ENCODE measurements at places on chromosomes 4 and X.

DNA sequence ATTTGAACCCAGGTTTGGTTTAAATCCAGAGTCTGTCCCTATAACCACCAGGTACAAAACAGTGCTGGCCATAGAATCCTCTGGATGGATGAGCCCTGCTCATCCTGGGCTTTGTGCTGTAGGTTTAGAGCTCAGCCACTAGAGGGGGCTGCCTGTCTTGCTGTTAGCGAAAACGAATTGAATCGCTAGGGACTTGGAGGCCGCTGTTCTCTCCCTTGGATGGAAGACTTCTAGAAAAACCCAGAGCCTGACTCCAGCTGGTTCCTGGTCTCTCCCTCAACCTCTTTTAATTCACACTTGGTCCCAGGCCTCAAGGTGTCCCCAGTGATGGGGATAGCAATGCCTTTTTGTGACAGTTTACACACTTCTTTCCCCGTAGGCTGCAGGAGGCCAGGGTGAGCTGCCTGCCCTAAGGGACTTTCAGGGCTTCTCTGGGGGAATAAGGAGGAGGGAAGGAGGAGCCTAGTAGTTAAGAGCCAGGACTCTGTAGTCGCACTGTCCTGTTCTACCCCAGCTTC is 8.7 kb downstream of the RIPPLY1 start:
- peak; percentile 22 for DNase-seq

GRCh38 chrX:103730147-103730795 is 19.6 kb downstream of the TMEM31 start:
- DNase-seq = no peak

DNA sequence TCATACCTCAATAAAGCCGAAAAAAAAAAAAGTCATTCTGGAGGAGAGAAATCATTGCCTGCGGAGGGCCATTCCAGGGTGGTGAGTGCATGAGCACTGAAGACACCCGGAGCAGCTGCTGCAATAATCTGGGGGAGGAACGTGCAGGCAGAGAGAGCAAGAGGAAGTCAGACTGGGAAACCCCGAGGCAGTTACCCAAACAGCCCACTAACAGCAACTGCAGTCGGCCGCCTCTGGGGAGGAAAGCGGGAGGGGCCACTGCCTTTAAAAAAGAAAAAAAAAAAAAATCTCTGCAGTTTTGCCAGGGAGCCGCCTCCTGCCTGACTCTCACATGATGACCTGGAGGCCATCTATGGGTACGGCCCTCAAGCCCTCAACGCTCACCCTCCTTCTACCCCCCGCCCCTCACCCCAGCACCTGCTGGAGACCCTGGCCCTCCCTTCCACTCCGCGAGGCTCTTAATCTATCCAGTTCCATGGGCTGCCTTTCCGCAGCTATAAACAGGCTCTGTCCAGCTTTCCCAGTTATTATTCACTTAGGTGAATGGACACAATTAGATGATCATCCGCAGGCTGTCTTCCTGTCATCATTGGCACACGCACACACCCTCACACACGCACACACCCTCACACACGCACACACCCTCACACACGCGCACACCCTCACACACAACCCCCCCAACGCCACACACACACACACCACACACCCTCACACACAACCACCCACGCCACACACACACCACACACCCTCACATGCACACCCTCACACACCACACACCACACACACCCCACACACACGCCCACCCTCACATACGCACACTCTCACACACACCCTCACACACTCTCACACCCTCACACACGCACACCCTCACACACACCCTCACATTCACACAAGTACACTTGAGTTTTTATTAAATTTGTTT is 3.4 kb upstream of the AVPR2 start:
- DNase-seq = peak; percentile 37

DNA sequence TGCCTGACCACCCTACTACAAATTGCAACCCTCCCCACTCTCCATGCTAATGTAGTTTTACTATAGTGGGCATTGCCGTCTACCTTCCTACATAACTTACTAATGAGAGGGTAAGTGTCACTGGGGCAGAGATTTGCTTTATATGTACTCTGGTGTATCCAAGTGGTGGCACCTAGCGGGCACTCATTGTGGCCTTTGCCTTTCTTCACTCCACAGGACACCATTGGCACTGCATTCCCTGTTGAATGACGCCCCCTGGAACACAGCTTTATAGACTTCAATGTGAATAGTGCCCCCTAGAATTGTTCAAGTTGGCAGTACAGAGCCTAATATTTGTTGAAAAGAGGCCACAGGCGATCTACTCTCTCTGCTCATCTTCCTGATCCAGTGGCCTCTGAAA is 215.8 kb downstream of the MID1IP1 start:
- no peak for DNase-seq

- DNase-seq = no peak
Measured at GRCh38 chrX:45715748-45716147, 515.1 kb upstream of the DIPK2B start.

DNA sequence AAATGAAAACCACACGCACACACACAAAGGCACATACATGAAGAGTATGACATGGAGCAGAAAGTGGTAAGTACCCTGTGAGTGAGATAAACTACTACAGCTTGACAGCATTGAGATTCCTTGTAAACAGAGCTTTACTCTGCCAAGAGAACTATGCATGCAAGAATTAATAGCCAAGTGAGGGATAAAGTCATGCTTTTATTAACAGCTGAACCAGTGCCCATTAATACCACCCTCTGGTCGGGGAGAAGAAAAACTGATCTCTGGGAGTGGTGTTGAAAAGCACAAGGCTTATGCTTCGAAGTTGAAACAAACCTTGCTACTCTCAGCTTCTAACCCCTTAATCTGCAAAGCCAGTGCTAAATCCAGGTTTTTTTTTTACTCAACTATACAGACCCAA is 95.9 kb upstream of the C1QTNF7 start:
- no peak for DNase-seq

- DNase-seq = no peak
Measured at GRCh38 chrX:27336466-27337091, 126.6 kb downstream of the PPP4R3C start.

DNA sequence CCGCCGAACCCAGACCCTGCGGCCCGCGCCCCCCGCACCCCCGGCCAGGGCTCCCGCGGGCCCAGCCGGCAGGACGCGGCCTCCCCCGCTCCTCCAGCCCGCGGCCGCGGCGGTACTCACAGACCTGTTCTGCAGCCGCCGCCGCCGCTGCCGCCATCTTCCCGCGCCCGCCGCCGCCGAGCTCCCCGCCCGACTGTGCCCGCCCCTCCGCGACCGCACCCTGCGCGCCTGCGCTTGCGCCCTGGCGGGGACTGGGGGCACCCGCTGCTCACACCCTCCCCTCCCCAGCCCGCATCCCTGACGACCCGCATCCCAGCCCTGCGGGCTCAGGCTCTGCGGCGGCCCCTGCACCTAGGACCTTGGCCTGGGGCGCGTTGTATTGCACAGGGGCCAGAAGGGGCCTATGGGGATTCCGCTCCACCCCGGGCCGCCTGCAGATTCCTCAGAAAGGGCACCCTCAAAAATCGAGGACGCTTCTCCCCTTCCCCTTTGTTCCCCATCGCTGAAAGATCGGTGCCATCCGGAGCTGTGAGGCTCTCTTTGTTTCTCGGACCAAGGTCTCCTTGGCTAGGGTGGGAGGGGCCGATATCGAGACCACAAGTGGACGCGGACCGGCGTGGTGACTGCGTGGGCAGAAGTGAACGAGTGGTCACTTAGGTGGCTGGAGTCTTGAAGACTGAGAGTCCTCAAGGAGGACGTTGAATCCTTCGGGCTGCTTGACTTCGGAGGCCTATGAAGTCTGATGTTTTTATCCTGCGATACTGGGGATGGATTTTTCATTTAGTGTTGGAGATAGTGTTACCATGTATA is at the start of gene SGCB:
Gene SGCB, minus strand, starts transcription at position 197 of the 810 bp plus-strand sequence. Its CDS starts 40 bp downstream, at position 157.
- DNase-seq = peak; percentile 54

GRCh38 chrX:11064851-11065600 is 46.1 kb upstream of the HCCS start:
- no peak for DNase-seq

GRCh38 chr4:125956276-125956675 is 641.5 kb downstream of the FAT4 start:
- DNase-seq = no peak

DNA sequence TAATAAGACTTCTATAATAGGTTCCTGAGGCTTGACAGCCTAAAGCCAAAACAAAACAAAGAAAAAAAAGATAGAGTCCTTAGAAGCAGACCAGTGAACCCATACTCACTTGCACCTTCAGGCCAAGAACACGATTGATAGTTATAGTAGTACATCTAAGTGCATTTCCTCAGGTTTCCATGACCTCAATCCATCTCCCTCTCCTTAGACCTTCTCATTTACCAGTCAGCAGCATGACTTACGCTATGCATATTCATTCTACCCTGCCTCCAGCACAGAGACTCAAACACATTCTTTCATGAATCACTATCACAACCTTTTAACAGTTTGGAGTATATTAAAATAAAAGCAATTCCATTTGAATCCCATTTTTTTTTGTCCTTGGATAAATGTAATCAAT is 855.6 kb downstream of the CCSER1 start:
- DNase-seq = no peak

DNA sequence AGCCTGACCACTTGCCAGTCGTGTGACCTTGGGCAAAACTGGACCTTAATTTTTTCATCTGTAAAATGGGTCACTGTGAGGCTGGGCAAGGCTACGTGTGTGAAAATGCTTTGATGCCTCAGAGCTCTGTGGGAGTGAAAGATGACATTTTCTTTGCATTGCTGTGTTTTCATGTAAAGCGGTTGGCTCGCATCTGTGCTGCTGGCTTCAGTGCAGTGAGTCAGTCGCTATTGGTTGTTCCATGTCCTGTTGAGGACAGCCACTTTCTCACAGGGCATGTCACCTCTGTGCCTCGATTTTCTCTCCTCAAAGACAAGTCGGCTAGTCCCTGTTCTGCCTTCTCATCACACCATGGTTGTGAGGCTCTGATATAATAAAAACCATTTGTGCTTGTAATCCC is 4.4 kb downstream of the MTMR1 start:
- no peak for DNase-seq

DNA sequence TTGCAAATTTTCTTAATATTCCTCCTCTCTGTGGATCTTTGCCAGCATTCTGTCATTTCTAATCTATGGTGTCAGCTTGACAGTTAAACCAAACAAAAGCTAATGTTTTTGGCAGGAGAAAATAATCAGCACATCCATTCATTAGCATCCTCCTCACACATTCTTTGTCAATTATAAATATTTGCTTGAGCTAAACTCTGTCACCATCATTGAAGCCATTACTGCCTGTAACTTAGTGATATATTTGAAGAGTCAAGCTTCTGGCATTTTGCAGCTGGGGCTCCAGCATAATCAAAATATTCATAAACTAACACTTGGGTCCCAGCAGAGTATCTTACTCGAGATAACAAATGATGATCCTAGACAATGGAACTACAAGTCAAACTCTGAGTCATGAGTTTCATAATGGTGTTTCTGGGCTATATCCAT is 126.1 kb downstream of the EIF4E start:
- DNase-seq = no peak

- no peak for DNase-seq
Measured at GRCh38 chrX:119784747-119785446, 6.5 kb downstream of the RPL39 start.

DNA sequence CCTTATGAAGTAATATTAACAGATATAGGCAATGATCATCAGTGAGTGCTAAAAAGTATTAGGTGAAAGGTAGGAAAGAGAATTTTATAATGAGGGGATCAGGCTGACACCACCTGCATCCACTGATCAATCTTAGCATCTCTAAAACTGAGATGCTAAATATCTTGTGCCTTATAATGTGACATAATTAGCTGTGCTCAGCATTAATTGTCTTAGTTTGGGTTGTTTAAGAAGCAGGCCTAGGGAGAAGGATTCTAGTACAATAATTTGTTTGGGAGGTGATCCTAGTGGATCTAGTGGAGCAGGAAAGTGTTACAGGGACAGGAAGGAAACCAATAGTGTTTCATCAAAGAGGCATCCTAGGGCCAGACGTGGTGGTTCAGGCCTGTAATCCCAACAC is 22.2 kb upstream of the PAPSS1 start:
- DNase-seq = no peak

GRCh38 chrX:54288277-54288676 is 69.6 kb downstream of the WNK3 start:
- DNase-seq = no peak

- DNase-seq = no peak
Measured at GRCh38 chr4:8316911-8317351, 47.4 kb downstream of the HTRA3 start.

DNA sequence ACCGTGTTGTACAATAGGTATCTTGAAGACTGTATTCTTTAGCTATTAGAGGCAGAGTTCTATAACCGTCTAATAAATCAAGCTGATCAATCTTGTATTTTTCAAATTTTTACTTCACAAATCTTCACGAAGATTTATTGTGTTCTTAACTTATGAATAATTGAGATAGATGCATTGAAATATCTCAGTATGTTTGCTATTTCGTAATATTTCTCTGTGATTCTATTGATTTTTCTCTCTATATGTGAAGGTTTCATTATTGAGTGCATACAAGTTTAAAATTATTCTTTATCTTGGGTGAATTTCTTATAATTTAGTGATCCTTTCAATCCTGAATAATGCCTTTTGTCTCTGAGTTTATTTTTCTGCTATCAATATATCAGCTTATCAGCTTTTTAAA is 19.8 kb upstream of the SHISA3 start:
- no peak for DNase-seq

GRCh38 chr4:78624048-78624447 is 72.5 kb downstream of the ANXA3 start:
- no peak for DNase-seq

DNA sequence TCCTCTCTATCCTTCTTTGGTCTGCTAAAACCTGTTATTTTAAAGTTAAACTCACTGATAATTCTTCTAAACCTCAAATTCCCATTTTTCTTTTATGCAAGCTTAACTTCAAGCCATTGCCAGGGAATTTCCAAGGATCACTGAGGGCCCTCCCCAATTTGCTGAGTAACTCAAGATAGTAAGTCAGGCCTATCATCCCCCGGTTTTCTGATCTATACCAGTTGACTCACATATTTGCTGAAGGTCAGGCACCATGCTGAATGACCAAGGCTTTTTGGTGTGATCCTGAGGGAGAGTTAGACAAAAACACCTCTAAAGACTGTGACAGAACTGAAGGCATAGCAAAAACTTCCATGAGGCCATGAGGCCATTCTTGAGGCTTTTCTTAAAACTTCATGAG is 1301.9 kb downstream of the PCDH7 start:
- DNase-seq = no peak

DNA sequence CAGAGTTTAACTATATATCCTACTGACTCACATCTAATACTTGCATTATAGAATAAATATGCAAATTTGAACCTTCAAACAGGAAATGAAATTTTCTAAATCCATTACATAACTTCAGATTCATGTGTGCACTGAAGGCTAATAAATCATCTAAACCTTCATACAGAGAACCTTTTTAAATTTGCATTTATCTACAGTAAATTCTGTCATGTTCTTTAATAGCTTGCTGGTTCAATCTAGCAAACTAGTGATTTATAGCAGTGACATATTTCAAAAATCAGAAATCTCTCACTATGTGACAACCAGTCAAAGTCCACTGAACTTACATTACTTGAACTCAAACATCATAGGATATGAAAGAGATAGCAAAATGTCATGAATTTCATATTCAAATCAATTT is 65.1 kb downstream of the LRBA start:
- DNase-seq = no peak

GRCh38 chr4:94590493-94590892 is 138.8 kb downstream of the PDLIM5 start:
- no peak for DNase-seq

- no peak for DNase-seq
Measured at GRCh38 chr4:109294006-109294405, 8.5 kb downstream of the COL25A1 start.

- no peak for DNase-seq
Measured at GRCh38 chr4:68451246-68452211, 4.3 kb downstream of the TMPRSS11E start.
